ENCODE measurements at places on chromosomes 6 and 20.

DNA sequence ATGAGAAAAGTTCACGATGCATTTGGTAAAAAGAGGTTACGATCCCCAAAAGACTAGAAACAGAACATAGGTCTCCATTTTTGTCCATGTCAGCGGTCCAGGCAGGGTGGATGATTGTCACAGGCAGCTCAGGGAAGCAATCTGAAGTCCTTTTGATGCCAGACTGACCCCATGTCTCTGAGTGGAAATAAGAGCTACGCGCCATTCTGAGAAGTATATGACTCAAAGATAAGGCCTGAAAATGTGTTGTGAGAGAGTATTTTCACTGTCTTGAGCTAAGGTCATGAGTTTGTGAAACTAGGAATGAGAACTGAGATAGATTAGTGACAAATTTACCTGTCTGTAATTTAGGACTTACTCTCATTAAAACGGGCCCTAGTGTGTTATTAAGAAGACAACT is 69.5 kb downstream of the LYRM4 start:
- DNase-seq: peak; percentile 29

- DNase-seq: no peak
Measured at GRCh38 chr6:120945905-120946594, 388.2 kb downstream of the TBC1D32 start.

DNA sequence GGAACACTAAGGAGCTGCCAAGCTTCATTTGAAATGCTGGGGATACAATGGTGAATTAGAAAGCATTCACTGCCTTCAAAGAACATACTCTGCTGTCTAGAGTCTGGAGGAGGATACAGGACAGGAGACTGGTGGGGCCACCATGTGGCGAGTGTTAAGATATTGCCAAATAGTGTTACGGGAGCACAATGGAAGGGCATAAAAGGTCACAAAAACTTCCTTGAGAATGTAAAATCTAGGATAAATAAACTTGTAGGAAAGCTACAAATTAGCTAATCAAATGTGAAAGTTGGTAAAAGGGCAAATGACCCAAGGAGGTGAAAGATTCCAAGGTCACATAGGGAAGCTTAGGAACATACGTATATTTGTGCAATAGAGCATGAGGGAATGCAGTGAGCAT is 271.7 kb downstream of the RFPL4B start:
- no peak for DNase-seq

DNA sequence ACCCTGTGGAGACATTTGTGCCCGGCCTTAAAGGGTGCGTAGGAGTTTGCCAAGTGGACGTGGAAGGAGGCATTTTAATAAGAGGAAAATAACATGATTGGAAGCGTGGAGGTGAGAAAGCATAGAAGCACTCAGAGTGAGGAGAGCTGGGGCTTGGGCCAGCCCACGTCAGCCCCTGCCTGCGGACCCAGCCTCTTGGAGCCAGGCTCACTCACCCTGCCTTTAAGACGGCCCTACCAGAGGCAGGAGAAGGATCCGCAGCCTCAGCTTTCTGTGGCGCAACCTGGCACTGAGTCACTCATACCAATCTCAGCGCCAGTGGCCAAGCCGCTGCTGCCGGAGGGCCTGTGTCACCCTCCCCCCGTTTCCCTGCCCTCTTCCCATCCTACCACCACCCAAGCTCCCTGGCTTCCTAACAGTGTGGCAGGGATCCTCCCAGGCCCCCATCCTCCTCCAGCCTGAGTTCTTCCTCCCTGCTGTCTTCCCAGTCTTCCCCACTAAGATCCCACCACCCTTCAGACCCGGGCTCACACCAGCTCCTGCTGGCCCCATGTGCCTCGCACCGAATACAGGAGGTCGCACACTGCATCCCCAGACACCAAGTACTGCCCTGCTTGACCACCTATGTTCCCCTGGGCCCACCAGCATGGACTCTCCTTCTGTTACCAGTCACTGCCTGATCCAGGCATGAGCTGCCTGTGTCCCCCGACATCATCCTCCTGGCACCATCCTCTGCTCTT is 285.2 kb downstream of the UST start:
- DNase-seq: no peak

DNA sequence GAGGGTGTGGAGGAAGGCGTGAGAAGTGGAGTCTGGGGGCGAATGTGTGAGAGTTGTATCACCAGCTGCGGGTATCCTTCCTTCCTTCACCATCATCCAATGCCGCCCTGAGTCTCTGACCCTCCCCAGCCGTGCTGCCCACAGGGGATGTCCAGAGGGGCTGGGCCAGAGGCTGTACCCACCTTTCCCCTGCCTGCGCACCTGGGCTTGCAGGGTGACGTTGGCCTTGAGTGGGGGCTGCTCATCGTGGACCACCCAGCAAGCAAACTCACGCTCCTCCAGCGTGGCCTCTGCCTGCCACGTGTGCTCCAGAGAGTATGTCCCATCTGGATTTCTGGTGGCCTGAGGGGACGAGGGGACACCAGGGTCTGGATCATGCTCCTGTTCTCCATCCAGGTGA is 116.9 kb upstream of the SIRPA start:
- no peak for DNase-seq

DNA sequence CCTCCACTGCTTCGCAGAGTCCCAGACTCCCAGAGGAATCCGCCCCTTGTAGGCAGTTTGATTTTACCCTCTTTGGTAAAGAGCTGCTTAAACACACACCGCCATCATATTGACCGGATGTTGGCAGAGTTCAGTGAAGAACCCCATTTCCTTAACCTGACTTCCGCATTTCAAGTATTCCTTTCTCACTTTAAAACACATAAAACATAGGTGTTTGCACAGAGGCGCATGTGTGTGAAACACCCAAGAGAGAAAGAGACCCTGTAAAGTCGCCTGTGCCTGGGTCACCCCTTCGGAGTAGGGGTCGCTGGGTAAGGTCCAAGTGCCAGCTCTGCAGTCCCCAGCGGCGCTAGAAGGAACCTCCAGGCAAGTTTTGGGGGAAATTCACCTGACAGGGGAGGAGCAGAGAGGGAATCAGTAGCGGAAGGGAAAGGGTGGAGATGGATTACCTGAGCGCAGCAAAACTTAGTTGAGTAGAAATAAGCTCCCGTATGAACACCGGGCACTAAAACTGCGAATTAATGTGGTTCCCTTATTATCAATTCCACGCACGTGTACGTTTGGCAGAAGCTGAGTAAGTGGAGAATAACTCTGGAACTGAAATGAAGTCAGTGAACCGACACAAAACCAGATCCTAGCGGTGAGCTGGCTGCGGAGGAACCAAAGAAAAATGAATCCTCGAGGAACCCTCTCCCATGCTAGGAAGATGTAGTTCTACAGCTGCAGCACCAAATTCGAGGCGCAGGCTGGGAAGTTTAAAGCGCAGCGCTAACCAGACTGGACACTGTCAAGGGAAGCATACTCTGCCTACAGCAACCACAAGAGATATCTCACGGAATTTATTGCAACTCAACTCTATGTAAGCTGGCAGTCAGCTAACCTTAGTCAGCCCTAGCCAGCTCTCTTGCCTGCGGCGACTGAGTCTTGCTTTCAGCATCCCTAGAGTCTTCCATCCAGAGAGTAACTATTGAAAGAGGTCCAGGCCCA is 3.5 kb upstream of the HTR1B start:
- no peak for DNase-seq

DNA sequence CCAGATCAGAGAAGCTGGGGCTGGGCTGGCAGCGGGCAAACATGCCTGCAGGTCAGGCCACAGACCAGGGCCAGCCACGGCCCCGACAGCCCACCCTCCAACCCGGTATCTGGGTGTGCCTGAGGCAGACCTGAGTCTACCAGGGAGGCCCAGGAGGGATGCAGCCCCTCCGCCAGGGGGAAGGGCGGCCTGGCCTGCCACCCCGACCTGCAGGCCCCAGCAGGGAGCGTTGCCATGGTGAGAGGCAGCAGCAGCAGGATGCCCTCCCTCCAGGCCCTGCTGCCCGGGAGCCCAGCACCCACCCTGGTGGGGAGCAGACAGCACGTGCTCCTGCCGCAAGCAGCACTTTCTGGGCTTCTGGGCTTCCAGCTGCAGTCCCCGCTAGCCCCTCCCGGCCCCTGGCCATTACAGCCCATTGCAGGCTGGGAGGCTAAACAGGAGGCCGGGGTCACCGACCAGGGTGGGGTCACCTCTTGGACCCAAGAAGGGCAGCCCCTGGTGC is 3.8 kb upstream of the EEF1A2 start:
- no peak for DNase-seq

GRCh38 chr20:36465109-36466080 is 75.9 kb upstream of the MYL9 start:
- peak; percentile 60 for DNase-seq

DNA sequence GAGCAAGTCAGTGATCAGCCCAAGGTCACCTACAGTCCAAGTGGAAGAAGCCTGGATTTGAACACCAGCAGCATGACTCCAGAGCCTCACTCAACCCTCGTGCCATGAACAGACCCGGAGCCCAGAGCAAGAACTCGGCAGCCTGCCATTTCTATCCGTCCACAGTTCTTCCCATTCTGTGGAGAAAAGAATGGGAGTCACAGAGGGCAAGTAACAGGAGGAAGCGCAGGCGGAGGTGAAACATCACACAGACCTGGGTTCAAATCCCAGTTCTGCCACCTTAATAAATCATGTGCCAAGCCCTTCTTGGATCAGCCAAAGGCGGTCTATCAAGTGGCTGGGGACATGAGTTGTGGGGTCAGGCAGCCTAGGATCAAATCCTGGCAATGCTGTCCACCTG is 4.3 kb downstream of the PREX1 start:
- DNase-seq: no peak

GRCh38 chr6:160134779-160135547 is 13.3 kb downstream of the SLC22A1 start:
- DNase-seq: peak; percentile 76

GRCh38 chr20:17734374-17734773 is 34.6 kb downstream of the BANF2 start:
- DNase-seq: no peak

DNA sequence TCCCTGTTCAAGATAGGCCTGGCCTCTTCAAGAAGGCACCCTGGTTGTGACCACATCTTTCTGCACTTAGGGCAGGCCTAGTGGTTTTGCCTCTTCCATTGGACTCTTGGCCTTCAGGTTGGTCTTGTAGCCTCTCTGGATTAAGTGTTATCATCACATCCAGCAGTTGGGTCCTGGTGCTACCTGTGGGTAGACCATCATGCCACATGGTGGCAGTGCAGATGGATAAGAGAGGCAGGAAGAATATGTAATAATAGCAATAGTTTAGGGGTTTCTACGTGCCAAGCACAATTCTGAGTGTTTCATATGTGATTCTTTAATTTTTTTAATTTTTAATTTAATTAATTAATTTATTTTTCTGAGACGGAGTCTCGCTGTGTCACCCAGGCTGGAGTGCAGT is 28.5 kb upstream of the SNRPB2 start:
- peak; percentile 30 for DNase-seq

DNA sequence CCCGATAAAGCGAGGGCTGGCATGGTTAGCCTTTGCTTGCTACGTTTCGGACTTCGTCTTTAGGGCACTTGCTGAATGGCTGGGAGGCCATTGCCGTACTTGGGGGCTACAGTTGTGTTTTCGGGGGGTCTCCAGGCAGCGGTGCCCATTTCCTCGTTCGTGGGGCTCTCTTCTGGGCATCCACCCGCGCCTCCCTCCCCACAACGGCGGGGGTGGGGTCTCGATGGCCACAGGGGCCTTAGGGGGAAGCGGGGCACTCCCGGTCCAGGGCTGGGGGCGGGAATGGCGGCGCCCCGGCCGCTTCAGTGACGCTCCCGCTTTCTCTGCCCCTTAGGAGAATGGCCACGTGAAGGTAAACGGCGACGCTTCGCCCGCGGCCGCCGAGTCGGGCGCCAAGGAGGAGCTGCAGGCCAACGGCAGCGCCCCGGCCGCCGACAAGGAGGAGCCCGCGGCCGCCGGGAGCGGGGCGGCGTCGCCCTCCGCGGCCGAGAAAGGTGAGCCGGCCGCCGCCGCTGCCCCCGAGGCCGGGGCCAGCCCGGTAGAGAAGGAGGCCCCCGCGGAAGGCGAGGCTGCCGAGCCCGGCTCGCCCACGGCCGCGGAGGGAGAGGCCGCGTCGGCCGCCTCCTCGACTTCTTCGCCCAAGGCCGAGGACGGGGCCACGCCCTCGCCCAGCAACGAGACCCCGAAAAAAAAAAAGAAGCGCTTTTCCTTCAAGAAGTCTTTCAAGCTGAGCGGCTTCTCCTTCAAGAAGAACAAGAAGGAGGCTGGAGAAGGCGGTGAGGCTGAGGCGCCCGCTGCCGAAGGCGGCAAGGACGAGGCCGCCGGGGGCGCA is 2.4 kb downstream of the MARCKS start:
- peak; percentile 35 for DNase-seq

DNA sequence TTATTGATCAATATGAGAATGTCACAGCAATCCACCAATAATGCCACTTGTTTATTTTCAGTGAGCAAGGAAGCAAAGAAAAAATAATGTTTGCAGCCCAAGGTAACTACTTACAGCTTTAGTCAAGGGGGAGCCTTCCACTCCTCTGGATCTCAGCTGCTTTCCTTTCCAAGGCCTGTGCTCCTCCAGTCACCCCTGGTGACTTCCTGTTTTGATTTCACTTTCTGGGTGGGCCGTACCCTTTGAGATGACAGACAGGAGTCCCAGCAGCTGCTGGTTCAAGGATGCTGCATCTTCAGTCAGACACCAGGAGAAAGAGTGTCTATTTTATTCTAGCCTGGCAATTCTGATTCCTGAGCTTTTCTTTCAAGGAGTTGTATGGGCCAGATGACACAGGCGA is 5.6 kb upstream of the VNN2 start:
- peak; percentile 17 for DNase-seq

DNA sequence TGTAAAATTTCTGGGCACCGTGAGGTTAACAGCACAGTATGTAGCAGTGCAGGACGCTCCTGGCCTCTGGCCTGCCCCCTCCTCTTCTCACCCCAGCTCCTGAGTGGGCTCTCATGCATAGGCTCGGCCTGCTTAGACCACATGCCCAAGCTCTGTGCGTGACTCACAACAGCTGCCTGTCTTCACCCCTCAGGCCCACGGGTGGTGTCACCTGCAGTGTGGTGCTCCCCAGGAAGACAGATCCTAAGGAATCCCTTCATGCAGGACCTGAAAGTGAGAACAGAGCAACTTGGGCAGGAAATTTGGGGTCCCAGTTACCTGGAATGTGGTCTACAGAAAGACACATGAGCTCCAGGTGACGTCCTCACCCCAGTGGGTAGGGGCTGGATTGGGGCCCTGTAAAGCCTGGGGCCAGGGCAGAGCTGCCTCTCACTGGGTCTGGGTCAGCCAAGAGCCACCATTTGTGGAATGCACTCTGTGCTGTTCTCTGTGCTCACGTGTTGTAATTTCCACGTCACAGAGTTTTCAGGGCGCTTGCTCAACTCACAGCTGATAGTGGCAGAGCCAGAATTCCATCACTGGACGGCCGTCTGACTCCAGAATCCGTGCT is 37.0 kb upstream of the PXDC1 start:
- DNase-seq: no peak

- no peak for DNase-seq
Measured at GRCh38 chr6:86943819-86944407, 6.6 kb downstream of the HTR1E start.

DNA sequence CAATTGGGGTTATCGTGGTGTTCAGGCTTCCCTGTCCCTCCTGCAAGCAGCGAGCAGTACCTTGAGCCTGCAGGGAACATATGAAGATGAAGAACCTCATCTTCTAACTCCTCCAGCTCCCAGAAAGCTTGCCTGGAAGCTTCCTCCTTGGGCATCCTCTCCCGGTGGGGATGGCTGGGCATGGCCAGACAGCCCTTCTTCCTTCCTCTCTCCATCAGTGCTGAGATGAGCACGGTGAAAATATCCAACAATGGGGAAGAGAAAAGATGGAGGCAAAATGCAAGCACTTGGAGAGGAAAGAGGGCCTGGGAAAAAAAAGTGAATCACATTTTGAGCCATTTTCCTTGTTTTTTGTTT is 107.7 kb upstream of the FOXA2 start:
- DNase-seq: no peak

GRCh38 chr20:25233016-25233772 is 14.7 kb upstream of the PYGB start:
- DNase-seq: peak; percentile 59
